ENCODE measurements at places on chromosomes 3 and 15. TPM values are rescaled to one million over a fixed set of nuclear protein-coding genes. Genes with fewer than 3 reads are reported as not detected.

ROBO2 gene
- not detected for total RNA-seq

AP4E1 gene
- 14.3 TPM for total RNA-seq

LARP6 gene
- 0.23 TPM for total RNA-seq

KCNH8 gene
- not detected for total RNA-seq

CD200R1 gene
- 2.4 TPM for total RNA-seq

TRPM1 gene
- not detected for total RNA-seq

SPINT1 gene
- total RNA-seq = 6.9 TPM

RNF111 gene
- total RNA-seq = 21.0 TPM

SPATA12 gene
- total RNA-seq = not detected

AP3B2 gene
- total RNA-seq = 0.18 TPM

COL7A1 gene
- total RNA-seq = 3.2 TPM

ARGFX gene
- not detected for total RNA-seq

SLC9C1 gene
- not detected for total RNA-seq

ASB14 gene
- not detected for total RNA-seq

LYSMD2 gene
- total RNA-seq = 16.5 TPM

FBXW12 gene
- not detected for total RNA-seq

MYZAP gene
- 0.20 TPM for total RNA-seq

GYG1 gene
- 10.7 TPM for total RNA-seq

SLC12A1 gene
- total RNA-seq = not detected

CCDC9B gene
- total RNA-seq = 2.8 TPM

ACAD9 gene
- total RNA-seq = 74.2 TPM

DTX3L gene
- 65.2 TPM for total RNA-seq

SYNM gene
- total RNA-seq = 0.16 TPM

BUB1B gene
- 141 TPM for total RNA-seq

STAB1 gene
- total RNA-seq = 0.36 TPM

DUOXA2 gene
- not detected for total RNA-seq

GRM2 gene
- total RNA-seq = 0.54 TPM
